Central memory CD8-positive, alpha-beta T cell (primary cell): ENCODE measurements at places on chromosomes 7 and 10.

DNA sequence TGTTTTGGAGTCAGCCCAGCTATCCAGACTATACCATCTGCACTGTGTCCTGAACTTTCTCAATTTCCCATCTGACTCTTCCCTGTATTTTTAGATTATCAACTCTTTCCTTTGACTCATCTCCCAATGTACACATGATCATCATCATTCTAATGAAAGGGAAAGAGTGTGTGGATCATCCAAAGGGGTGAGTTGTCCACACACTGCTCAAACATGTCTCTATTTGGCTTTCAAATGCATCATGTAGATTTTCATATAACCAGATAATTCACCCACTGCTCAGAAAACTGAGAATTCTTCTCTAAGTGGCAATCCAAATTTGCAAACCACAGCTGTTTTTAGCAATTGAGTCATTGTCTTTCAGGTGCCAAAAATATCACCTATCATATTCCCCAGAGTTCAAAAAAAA lies 190.2 kb upstream of the HPS1 start:
- no peak for DNase-seq

DNA sequence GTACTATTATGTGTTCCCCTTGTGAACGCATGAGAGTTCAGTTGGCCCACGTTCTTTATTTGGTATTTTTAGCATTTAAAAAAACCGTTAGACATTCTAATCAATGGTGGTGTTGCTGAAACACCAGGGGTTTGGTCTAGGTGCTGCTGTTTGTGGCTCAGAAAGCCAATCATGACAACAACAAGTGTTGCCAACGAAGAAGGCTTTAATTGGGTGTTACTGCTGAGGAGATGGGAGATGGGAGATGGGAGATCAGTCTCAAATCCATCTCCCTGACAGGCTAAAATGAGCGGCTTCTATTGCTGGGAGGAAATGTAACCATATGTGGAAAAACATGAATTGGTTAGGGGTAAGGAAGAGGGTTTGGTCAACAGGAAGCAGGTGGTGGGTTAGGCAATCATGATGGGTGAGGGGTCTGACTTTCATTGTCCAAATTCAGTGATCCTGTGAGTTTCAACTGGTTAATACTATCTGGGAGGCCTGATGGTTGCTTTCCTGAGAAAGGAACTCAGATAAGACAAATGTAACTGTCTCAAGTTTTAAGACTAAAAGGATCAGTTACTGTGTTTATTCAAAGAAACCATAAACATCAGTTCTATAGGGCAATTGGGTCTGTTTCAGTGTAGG lies 4.6 kb upstream of the ZNF425 start:
- no peak for DNase-seq

- no peak for DNase-seq
These were observed 43.0 kb downstream of the ADCY1 start for GRCh38 chr7:45617166-45617565.

- no peak for DNase-seq
These were observed 113.2 kb downstream of the WDR37 start for GRCh38 chr10:1169186-1169885.

GRCh38 chr10:28367929-28368484 lies 65.1 kb upstream of the MPP7 start:
- DNase-seq = peak; percentile 45

DNA sequence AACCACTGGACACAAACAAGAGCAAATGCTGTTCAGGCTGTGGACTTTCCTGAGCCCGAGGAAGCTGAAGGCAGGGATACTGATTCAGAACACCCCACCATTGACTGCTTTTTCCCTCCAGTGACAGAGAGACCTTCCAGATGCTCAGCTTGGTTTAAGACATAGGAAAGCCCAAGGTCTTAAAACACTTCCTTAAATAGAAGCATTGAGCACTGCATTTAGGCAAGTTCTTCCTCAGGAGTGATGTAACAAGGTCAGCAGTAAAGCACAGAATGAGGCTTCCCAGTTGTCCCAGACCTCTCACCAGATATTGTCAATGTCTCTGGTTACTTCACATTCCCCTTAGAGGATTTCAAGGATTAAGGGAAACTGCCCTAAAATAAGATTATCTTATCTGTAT lies 19.6 kb upstream of the CDCA7L start:
- DNase-seq = no peak

- no peak for DNase-seq
These were observed 6.0 kb downstream of the FKBP14 start for GRCh38 chr7:30020535-30020934.

DNA sequence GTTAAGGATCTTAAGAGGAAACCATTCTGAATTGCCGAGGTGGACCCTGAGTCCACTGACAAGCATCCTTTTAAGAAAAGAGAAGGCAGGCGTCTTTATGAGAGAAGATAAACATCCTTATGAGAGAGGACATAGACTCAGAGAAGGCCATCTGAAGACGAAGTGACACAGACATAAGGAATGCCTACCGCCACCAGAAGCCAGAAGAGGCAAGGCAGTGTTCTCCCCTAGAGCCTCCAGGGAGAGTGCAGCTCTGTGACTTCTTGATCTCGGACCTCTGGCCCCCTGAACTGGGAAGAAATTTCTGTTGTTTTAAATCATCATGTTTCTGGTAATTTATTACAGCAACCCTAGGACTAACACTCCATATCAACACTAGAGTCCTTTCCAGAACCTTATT lies 25.2 kb upstream of the ING3 start:
- no peak for DNase-seq

DNA sequence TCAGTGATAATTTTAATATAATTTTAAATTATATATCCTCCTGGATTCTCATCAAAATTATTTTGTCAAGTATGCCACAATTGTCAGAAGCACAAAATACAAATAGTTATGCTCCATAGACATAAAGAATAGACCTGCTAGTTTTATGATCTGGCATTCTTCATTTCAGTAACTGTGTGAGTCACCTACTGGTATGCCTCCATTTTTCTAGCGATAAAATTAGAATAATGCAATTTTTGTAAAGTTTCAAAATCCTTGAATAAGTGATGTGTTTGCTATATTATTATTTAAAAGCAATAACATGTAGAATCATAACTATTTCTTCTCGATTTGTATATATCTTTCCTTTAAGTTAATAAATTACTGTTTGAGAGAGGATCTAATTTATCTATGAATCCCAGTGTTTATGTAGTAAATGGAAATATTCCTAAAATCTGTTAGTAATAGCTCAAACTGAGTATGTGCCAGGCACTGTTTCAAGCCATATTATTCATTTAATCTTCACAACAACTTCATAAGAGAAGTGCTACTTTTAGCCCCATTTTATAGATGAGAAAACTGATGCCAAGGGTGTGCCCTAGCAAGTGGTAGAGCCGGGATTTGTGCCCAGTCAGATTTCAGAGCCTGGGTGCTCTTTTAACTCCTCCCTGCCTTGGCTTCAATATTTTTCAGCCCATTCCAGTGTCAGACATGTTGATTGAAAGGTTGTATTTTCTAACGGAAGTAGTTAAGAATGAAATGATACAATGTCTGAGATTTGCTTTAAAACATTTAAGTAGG lies 38.4 kb downstream of the NET1 start:
- no peak for DNase-seq
